ENCODE measurements at places on chromosomes 3 and 15.

GRCh38 chr15:64979252-64979710, 10.4 kb downstream of the SPG21 start:
- peak; percentile 91 for DNase-seq

GRCh38 chr15:92394309-92395097, 822 bp downstream of the ST8SIA2 start:
- peak; percentile 13 for DNase-seq

DNA sequence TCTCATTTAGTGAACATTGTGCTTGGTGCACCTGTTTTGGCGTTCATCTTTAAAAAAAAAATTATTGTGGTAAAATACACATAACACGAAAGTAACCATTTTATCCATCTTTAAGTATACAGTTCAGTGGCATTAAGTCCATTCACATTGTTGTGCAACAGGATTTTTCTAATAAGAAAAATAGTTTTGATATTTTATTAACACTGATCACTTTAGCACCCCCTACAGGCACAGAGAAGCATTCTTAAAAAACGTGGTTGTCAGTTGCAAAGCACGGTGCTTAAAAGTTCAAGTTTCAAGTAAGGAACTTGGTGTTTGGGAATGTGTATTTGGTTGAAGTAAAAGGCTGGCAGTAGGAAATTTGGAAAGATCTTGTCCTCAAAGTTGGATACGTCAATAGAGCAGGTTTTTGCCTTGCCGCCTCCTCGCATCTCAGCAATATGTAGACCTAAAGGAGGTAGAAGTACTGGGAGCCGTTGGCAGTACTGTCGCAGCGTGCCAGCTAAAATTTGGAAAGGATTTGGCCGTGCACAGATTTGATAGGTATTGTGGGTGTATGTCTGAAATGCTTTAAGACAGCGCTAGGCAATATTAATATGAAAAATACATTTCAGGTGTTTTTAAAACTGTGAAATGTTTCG, 110.4 kb downstream of the LRRC28 start:
- DNase-seq = peak; percentile 25

GRCh38 chr3:15198686-15199085, 7.4 kb upstream of the CAPN7 start:
- DNase-seq = no peak

DNA sequence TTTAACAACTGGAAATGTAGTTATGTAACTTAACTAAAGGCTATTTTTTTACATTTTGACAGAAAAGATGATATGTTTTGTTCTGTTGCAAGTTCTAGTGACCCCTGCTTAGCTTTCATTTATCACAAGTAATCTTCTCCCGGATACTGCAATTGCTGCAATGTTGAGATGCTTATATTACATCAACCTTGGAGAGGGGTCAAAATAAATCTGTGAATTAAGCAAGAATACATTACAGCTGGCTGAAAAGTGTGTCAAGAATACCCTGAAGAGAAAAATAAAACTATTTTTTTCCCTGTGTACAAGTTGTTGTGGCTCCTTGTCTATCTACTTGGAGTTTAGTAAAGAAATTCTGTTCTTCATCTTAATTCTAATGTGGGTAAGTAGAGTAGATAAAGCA, 232.1 kb upstream of the GOLIM4 start:
- DNase-seq = no peak

GRCh38 chr15:88695101-88695500, 56.3 kb downstream of the ISG20 start:
- no peak for DNase-seq

GRCh38 chr3:68123231-68123630, 468.8 kb upstream of the SUCLG2 start:
- no peak for DNase-seq

DNA sequence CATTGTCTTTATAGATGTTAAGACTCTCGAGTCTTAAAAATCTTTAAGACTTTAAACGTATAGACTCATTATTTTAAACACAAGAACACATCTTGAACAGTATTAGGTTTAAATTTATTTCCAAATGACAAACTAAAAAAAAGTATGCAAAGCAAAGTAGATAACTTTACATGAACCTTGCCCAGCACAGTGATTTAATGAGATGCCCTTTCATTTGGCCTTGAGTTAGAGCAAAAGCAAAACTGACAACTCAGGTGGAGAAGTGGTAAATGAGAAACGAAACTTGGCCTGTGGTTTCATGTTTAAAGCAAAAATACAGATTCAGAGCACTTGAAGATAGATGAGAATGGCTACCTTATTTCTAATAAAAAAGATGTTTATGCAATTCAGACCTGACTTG, 8.6 kb downstream of the GPR15 start:
- no peak for DNase-seq

- DNase-seq = peak; percentile 62
Observed at GRCh38 chr15:66369773-66370651, 13.5 kb upstream of the TIPIN start.

DNA sequence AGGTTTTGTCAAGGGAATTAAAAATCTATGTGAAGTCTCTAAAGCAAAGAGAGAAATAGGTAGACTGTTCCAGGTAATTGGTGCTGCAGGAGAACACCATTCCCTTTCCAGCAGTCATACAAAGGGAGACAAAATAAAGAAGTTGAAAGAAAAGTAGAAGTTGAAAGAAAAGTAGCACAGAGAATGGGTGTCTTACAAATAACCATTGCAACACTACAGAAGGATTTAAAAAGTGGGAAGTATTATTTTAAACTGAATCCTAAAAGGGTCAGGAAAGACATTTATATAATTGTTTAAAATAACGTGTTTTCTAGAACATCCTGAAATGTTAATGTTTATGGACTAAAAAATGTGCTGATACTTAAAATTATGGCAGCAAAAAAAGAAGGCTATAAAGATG, 223.8 kb downstream of the RSRC1 start:
- DNase-seq = no peak

GRCh38 chr15:79243723-79244122, 38.8 kb upstream of the ANKRD34C start:
- DNase-seq = no peak

DNA sequence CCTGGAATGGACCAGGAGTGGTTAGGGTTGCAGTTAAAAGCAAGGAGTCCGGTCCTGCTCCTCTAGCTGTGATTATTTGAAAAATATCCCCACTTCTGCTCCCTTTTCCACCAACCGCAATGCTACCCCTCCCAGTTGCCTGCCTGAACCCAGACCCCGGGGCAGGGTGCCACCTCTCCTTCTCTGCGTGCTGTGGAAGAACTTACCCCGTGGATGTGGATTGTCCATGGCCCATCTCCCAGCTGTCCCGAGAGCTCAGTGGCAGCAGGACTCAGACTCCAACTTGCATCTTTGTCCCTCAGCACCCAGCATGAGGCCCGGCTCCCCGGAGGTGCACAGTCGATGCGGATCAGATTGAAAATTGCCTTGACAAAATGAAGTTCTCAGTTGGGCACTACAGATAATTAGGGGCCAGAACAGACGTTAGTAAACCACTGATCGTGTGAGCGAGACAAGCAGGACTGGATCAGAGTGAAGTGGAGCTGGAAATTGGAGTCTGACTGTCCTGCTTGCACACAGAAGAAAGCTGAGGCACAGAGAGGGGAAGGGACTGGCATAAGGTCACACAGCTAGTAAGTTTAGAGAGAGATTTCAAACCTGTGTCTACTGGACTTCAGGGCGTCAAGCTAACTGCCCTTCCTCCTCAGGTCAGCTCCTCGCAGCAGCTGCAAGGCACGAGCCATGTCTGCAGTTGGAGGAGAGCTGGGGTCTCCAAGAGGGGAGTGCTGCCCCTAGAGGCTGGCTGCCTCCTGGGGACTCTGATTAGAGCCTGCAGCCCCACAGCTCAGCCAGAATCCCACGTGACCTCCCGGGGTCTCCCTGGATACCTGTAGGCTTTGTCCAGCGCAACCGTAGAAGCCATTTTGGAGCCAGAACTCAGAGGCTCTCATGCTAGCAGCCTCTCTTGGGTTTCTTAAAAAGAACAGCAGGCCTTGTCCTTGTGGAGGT, 14.7 kb downstream of the SLC6A1 start:
- DNase-seq = no peak

- DNase-seq = peak; percentile 26
Observed at GRCh38 chr3:105844704-105845103, 24.1 kb downstream of the CBLB start.

DNA sequence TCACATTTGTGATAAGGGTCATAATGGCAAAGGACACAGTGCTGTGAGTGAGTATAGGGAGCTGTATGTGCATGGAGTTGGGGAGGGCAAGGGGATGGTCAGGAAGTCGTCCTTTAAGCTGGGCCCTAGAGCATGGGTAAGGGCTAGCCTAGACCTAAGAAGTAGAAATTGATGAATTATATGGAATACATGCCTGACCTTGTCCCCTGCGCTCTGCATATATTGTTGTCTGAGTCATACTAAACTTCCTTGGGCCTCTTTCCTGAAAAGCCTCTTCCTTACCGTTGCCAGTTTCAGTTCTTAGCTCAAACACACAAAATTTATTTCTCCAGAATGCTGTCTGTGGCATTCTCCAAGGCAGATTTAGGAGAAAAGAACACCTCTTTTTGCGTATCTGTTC, 4.6 kb downstream of the SNRK start:
- DNase-seq = no peak

GRCh38 chr3:178415384-178415783, 120.9 kb upstream of the KCNMB2 start:
- no peak for DNase-seq

Measured in NCI-H69 (cell line).